Stimulated activated CD4-positive, alpha-beta T cell treated with anti-CD3 and anti-CD28 coated beads, Interleukin-1b, Interleukin-23, amount 100 ng/mL, for 4 hours (primary cell): ENCODE measurements at places on chromosomes 12 and 14.

GRCh38 chr14:56199982-56200577 is 81.9 kb downstream of the PELI2 start:
- no peak for DNase-seq

GRCh38 chr12:125228519-125229260 is 163.5 kb downstream of the AACS start:
- DNase-seq: no peak

- peak; percentile 2 for DNase-seq
Observed at GRCh38 chr12:79737875-79738718, 47.3 kb upstream of the PAWR start.

DNA sequence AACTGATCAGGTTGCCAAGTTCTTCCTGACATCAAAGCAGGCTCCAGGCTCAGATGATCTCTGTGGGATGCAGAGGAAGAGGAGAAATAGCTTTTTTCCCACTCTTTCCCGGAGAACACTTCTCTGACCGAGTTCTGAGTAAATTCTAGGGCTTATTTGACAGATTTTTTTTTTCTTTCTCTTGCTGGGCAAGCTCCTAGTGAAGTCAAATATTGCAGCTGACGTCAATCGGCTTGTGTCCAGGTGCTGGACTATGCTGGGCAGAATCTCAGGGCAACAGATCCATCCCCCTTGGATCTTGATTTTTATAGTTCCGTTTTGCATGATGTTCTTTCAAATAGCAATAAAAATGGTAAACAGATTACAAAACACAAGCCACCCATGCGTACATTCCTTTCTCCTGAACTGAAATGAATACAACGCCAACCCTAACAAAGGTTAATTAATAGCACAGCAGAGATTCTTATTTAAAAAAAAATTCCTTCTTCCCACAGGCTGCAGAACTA is 182.2 kb downstream of the NOVA1 start:
- no peak for DNase-seq

DNA sequence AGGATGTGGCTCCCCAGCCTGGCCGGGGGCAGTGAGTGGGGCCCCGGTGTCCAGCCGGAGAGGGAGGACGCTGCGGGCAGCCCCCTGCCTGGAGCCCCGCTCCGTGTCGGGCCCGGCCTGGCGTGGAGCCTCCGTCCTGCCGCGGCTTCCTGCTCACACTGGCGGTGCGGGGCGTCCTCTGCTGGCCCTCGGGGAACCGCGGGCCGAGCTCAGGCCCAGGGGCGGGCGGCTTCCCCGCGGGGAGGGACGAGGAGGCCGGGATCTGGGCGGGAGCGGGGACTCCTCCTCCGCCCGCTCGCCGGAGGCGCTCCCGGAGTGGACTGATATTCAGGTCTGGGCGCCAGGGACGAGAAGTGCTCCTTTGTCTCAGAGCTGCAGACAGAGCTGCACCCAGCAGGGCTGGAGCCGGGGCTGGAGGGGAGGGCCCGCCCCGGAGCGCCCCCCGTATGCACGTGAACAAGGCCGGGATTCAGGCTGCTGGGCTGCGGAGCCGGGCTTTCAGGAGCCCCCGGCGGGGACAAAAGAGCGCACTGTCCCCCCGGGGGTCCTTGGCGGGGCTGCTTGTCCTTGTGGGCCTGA is 2.2 kb downstream of the MMP17 start:
- DNase-seq: no peak

GRCh38 chr12:53340398-53340797 is 4.2 kb upstream of the SP7 start:
- no peak for DNase-seq

- DNase-seq: no peak
Observed at GRCh38 chr12:11171969-11172675, 1.1 kb downstream of the SMIM10L1 start.

DNA sequence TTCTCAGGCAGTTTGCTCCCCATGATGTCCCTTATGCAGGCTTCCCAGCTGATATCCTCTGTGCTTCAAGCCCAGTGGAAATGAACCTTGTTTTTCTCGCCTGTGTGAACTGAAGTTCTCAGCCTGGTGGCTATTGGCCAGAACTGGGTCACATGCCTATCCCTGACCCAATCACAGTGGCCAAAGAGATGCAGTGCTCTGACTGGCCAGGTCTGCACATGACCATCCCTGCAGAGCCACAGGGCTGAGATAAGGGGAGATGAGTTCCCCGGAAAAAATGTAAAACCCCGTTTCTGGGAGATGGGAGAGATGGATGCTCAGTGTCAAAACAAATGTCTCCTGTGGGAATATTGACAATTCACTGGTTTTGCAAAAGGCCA is 34.7 kb upstream of the FZD10 start:
- DNase-seq: no peak

GRCh38 chr12:121003650-121004049 is 12.6 kb downstream of the C12orf43 start:
- DNase-seq: no peak

GRCh38 chr14:45891417-45892080 is 638.5 kb upstream of the MIS18BP1 start:
- no peak for DNase-seq

- DNase-seq: no peak
Observed at GRCh38 chr14:37143475-37143874, 28.9 kb downstream of the SLC25A21 start.

- no peak for DNase-seq
Observed at GRCh38 chr14:24612196-24612595, 2.7 kb upstream of the GZMH start.

DNA sequence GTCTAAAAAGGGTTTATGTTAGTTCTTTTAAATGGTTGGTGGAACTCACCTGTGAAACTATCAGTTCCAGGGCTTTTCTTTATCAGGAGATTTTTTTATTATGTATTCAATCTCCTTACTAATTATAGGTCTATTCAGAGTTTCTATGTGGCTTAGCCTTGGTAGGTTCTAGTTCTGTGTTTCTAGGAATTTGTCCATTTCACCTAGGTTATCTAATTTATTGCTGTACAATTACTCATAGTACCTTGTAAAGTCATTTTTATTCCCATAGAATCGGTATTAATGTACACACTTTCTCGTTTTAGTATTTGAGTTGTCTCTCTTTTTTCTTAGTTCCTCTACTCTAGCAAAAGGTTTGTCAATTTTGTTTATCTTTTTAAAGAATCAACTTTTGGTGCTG is 59.0 kb downstream of the BORCS5 start:
- no peak for DNase-seq

- DNase-seq: no peak
Observed at GRCh38 chr14:32608857-32609256, 279.8 kb downstream of the AKAP6 start.

- DNase-seq: no peak
Observed at GRCh38 chr14:74510959-74511409, 17.4 kb downstream of the ISCA2 start.

DNA sequence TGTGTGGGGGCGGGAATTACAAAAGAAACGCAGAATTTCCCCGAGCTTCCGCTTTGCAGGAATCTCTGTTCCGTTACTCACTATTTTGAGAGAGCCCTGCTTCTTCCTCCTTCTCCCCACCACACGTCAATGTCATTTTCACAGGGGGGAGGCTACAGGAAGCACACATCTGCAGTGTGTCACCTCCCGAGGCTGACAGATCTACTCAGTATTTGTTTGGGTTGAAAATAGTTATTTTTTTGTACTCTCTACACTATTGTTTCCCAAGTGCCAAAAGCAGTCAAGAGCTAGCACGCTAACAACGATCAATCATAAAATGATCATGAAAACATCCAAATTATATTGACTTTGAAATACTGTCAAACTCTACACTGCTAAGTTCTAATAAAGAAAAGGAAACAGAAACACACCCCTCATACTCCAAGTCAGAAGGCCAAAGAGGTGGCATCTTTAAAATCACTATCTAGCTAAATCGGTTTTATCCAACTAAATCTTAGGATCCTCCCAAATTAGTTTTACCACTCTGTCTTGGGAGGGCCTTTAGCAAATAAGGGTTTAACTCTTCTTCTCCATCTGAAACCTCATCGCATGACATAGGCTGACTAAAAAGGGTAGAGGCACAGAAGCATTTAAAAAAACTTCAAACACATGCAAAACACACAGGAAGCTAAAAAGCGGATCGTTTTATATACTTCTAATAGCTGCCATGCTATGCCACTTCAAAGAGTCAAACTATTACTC is 51.8 kb downstream of the FOXN3 start:
- DNase-seq: peak; percentile 36

DNA sequence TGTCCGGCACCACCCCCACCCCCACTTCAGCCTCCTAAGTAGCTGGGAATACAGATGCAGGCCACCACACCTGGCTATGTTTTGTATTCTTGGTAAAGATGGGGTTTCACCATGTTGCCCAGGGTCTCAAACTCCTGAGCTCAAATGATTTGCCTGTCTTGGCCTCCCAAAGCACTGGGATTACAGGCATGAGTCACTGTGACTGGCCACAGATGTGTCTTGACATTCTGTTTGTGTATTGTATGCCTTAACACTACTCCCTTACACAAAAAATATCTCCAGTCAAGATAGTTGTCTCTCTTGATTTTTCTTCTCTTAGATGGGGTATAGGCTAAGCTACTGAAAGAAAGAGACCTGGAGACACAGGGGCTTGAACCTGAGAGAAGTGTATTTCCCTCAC is 17.6 kb downstream of the CLEC14A start:
- no peak for DNase-seq

DNA sequence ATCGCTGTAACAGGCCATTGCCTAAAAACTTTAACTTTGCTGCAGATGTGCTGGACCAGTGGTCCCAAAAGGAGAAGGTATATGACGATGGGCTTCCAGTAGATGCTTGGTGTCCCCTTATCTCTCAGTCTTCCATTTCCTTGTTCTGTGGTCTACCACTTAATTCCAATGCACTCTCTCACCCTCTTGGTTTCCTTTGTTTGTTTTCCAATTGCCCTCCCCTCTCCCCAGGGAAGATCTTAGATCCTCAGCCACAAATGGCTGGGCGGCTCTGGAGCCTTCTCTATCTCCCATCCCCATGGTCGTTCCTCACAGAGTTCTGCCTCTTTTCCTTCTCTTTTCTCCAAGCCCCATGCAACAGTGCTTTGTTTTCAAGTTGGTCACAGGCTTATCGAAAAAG is 584 bp downstream of the ACSM4 start:
- DNase-seq: no peak

DNA sequence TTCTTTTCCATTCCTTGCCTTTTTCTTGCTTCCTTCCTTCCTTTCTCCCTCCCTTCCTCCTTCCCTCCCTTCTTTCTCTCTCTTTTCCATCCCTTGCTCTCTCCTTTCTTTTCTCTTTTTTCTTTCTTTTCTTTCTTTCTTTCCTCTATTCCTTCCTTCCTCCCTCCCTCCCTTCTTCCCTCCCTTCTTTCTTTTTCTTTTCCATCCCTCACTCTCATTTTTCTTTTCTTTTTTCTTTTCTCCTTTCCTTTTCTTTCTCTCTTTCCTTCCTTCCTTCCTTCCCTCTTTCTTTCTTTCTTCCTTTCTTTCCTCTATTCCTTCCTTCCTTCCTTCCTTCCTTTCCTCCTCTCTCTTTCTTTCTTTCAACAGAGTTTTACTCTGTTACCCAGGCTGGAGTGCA is 35.1 kb upstream of the PPP4R3A start:
- DNase-seq: no peak

DNA sequence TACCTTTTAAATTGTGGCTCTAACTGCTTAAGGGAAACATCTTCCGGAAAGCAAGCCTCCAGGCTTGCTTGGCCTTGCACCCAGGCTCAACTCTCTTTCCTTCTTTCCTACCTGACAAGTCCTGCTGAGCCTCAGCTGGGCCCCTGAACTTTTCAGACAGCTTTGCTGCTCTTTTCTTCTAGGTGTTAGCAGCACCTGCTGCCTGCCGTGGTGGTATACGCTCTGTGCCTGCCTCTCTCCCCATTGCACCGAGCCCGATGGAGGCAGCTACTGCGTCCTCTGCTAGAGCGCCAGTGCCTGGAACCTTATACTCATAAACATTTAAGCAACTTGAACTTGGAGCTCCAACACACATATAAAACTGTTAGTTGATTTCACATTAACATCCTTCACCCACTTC is 195.7 kb downstream of the ANO6 start:
- DNase-seq: no peak

DNA sequence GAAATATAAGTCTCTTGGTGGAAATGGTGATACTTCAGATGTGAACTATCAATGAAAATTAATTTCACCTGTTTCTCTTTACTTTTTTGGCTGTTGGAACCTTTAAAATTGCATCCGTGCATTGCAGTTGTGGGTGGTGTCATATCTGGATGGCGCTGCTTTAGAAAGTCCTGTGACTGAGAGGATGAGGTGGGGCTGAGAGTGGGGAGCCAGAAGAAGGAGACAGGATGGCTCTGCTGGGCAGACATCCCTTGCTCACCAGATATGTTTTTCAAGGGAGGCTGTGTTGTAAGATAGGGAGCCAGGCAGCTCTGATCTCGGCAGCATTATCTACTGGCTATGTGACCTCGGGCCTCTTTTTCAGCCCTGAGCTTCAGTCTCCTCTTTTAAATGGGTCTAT is 12.7 kb downstream of the ASB2 start:
- DNase-seq: no peak

- DNase-seq: no peak
Observed at GRCh38 chr14:37399517-37399916, 195.5 kb downstream of the FOXA1 start.

DNA sequence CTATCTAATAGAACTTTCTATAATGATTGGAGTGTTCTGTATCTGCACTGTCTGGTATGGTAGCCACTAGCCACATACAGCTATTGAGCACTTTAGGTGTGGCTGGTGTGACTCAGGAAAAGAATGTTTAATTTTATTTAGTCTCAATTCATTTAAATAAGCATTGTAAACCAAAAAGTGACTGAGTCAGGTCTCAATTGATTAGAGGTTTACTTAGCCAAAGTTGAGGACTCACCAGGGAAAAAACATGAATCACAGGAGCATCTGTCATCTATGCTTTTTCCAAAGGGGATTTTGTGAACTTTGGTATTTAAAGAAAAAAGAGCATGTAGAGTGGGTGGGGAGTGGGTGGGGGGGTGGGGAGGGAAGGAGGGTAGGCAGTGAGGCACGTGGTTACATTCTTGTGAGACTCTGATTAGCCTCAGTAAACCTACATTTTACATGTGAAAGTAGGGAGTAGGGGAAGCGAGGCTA is 473.1 kb downstream of the ATP23 start:
- no peak for DNase-seq

DNA sequence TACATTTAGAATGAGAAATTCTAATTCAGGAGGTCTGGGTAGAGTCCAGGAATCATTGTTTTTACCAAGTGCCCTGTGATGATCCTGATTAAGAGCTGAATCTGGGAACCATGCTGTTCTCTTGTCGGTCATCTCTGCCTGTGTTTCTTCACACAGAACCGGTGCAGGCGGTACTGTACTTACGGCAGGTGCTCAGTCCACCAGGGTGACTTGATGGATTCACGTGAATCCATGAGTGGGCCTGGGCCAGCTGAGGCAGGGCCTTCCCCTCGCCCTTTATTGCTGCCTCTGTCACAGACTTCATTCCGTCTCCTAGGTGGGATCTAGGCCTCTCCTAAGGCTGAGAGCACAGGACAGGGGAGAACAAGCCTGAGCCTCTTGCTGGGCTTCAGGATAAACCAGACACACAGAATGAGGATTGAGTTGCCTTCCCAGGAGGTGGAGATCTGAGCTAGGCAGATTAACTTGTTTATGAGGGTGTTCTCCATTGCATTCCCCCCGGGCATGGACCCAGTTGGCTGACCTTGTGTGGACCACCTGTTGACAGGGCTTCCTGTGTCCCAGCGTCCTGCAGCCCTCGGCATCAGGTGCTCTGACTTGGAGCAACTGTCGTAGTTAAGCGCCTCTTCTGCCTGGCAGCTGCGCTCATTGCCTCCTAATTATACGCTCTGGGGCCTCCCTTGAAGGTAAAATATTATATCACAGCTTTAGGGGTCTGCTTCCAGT is 42.1 kb downstream of the B4GALNT3 start:
- DNase-seq: no peak
